ENCODE measurements at places on chromosomes 16 and 17.

- no peak for DNase-seq
These were observed 5.6 kb upstream of the NPTX1 start for GRCh38 chr17:80482058-80482318.

DNA sequence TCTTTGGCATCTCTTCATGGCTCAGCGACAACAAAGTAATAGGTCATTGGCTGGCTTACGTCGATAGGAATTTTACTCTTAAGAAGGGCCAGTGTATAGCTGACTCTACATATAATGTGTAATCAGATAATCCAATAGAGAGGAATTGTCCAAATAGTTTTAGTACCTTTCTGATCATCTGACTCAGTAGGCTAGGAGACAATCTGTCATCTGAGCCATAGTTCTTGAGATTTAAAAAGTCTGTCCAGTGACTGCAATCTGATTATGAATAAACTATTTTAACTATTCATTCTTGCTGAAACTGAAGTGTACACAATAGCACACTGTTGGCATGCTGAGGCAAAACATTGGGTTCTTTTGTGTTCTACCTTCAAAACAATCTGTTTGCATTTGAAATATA lies 21.4 kb upstream of the NOL11 start:
- DNase-seq, result no peak

DNA sequence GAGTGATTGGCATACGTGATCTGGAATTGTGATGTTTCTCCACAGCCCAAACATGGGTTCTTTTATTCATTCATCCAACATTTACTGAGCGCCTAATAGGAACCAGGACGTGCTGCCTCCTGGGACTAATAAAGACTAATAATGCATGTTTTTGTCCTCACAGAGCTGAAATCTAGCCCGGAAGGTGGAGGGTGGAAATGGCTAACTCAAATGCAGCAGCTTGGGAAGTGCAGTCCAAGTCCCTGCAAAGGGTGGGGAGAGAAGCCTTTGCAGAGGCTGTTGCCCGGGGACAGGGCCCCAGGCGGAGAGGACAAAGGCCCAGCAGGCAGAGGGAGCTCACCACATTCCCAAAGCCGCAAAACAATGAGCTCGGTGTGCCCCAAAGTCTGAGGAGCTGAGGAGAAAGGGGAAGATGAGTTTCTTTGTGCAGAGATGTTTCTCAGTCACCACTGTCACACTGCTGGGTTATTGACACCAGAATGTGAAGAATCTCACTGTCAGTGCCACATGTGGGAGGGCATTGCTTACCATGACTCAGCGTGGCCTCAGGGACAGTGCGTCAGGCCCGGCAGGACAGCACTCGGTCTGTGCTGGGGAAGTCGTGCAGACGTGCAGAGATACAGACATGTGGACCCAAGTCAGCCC lies 118.2 kb upstream of the CHMP6 start:
- no peak for DNase-seq

DNA sequence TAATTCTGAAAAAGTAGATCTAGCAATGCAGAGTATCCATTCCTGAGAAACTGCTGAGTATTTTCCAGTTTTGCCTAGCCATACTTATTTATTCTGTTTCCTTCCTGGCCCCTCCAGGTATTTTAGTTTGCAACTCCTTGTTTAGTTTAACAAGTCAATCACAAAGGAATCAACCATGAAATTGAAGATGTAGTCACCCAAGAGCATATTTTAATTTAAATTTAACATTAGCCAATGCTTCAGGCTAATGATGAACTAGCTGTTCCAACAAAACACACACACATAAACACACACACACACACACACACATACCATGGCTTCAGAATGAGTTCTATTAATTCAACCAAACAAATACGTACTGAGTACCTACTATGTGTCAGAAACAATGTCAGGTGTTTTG lies 332.8 kb upstream of the ERCC4 start:
- DNase-seq, result no peak

DNA sequence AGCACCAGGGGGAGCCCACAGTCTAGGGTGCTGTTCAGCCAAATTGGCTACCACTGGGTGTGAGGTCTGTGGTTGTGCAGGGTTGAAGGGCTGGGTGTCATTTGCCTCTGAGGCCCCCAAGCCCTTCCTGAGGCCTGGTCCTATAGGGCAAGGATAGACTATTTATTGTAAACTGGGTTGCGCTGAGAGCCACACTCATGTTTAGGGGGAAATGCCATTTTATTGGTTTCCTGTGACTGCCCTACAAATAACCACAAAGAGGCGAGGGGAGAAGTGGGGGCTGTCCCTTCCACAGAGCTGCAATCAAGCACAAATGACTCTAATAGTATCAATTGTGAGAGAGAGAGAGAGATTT lies 3.6 kb upstream of the ZCCHC14 start:
- DNase-seq, result peak; percentile 28

GRCh38 chr16:85564277-85565051 lies 48.7 kb upstream of the GSE1 start:
- DNase-seq, result peak; percentile 40

DNA sequence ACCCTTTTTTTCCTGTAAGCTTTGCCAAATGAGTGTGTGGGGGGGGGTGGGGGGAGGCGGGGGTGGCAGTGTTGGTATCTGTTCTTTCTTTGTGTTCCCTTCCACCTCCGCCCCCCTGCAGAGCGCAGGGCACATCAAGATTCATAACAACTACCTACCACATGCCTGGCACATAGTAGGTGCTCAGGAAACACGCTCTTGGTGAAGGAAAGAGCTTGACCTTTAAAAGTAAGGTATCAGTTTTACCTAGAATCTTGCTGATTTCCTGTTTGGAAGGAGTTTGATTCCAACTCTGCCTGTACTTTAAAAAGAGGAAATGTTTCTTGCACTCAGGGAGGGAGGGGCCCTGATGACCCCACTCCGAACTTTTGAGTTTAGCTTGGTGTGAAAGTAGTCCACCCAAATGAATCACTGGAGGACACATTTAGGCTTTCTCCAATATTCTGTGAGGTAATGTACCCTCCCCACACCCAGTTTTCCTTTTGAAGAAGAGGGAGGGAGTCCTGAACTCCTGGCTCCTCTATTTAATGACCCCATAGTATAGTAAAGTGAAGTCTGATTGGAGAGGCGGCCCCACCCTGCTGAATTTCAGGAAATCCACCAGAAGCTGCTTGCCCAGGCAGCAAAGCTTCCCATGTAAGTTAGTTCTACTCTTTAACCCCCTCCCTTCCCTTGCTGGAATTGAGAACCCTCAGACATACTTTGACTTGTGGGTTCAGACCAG lies 560 bp upstream of the FAM20A start:
- DNase-seq, result no peak

GRCh38 chr16:17346621-17347569 lies 123.9 kb downstream of the XYLT1 start:
- no peak for DNase-seq

GRCh38 chr16:3431779-3432219 lies 11.5 kb downstream of the ZNF597 start:
- peak; percentile 26 for DNase-seq

DNA sequence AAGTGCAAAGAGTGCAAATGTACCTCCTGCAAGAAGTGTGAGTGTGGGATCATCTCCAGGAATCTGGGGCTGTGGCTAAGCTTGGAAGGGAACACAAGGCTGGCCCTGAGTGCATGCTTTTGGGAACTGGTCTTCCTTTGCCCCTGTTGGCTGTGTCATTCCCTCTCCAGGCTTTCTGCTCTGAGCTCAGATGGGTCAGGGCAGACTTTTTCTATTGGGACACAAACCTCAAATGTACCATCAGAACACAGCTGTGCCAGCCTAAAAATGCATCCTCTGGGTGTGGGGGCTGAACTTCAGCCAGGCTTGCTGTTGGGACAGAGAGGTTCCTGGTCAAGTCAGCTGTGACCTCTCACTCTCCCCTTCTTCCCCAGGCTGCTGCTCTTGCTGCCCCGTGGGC lies 914 bp downstream of the MT1B start:
- no peak for DNase-seq

DNA sequence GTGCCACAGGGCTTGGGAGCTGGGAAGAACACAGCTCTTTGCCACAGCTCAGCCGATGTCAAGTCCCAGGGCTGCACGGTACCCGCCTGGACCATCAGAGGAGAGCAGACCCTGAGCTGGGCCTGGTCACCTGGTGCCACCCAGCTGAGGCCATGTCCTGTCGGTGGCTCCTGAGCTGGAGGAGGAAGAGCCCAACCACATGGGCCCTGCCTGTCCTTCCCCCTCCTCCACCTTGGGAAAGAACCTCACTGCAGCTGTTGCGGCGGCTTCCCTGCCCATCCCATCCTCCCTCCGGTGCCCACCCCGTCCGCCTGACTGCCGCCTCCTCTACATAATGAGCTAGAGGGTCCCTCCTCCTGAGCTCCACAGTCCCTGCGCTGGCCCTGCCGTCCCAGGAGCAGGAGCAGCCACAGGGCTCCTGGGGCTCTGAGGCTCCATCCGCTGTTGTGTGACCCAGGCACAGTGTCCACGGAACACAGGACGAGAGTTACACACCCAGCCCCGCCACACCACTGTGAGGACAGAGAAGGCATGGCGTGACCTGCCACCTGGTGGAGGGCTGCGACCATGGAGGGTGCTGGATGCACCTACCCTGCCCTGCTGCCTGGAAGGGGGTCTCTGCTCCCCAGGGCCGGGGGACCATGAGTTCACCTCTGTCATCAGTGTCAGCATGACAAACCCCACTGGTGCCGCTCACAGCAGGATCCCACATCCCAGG lies 21.4 kb upstream of the CHMP6 start:
- DNase-seq, result peak; percentile 49

- no peak for DNase-seq
These were observed 82.0 kb downstream of the RGS9 start for GRCh38 chr17:65219124-65219523.
